CD4-positive, alpha-beta T cell treated with Interleukin-4 for 1 hour (primary cell): ENCODE measurements at places on chromosomes 11 and 22.

DNA sequence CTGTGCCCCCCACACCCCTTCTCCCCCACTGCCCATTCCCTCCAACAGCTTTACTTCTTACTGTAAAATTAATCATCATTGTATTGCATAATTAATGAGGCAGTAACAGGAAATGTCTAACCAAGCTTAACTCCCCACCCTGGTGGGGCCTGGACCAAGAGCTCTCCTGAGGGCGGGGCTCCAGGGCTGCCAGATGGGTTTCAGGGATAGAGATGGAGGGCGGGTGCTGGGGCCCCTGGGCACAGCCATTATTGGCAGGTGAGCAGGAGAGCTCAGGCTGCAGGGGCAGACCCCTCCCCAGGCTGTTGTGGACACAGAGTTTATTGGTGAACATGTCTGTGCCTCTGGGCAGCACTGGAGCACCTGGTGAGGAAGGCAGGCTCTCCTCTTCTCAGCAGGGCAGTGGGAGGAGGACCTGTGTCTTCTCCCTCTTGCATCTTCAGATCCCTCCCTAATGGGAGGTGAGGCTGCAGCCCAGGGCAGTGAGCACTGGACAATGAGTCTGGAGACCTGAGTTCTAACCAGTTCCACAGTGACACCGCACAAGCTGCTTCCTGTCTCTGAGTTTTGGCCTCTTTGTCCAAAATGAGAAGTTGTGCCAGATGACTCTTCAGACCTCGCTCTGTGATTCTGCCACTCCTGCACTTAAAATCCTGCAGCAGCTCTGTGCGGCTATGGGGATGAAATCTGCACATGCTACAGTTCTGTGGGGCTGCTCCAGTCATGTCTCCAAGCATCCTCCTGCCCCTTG, 233.3 kb downstream of the CEP164 start:
- no peak for DNase-seq

GRCh38 chr11:100830274-100830673, 143.2 kb downstream of the ARHGAP42 start:
- DNase-seq: no peak

- DNase-seq: no peak
These were observed 279.4 kb upstream of the PDGFD start for GRCh38 chr11:104443387-104443786.

DNA sequence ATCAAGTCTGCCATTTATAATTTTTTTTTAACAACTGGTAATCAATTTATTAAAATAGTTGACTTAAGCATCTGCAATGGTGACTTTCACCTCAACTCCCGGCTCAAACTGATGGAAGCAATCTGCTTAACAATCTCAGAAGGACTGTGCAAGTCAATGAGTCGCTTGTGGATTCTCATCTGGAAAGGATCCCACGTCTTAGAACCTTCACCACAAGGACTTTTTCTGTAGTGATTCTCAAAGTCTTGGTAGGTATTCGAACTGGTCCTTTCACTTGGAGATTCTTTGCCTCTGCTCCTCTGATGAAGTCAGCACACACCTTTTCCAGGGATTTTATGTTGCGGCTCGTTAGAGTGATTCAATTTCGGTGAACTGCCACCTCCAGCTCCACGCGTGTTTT, 7.3 kb downstream of the RSF1 start:
- DNase-seq: no peak

DNA sequence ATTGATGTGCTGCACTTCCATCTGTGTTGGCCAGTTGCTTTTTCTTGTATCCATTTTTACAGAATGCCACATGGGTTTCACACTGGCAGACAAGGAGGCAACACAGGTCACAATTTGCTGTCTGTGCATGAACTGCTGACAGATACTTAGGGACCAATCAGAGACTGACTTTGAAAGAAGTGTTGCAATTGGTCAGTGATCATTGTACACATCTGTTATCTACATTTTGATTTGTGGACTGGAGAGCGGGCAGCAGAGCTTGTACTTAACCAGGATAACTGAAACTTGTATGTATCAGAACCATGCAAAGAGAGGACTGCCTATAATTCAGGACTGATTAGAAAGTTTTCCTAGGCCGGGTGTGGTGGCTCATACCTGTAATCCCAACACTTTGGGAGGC, 21.8 kb downstream of the PRR5 start:
- DNase-seq: peak; percentile 26

DNA sequence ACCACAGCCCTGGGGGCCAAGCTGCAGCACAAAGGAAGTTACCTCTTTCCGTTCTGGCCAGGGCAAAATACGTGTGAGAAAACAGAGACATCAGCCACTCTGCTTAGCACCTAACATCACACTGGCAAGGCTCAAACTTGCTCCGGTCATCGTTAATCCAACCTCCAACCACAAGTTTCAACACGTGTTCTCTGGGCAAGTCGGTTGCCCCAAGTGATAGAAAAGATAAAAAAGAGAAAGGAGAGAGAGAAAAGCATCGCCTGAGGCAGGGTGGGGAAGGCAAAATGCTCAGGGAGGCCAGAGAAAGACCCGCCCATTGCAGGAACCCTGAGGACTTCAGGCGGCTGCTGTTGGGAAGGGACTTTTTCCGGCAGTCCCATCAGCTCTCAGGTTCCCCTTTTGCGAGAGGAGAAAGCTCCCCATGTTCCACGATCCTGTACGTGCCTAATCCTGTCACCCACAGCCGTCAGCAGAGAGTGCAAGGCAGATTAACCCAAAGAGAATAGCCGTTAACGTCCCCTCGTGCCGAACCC, 18.5 kb upstream of the B4GALNT4 start:
- DNase-seq: peak; percentile 37

GRCh38 chr11:6455070-6455469, 14.3 kb upstream of the HPX start:
- DNase-seq: no peak

- DNase-seq: no peak
These were observed 79.6 kb upstream of the CLDN5 start for GRCh38 chr22:19603767-19604166.

GRCh38 chr22:48619721-48620120, 1208.0 kb downstream of the BRD1 start:
- DNase-seq: no peak

- no peak for DNase-seq
These were observed 85.0 kb downstream of the ALX4 start for GRCh38 chr11:44224867-44225501.
